ENCODE measurements at places on chromosomes 5 and 9.

- no peak for DNase-seq
Observed at GRCh38 chr9:136720251-136720897, 8.0 kb downstream of the DIPK1B start.

GRCh38 chr9:123680352-123680751 is 249.6 kb downstream of the DENND1A start:
- DNase-seq = no peak

DNA sequence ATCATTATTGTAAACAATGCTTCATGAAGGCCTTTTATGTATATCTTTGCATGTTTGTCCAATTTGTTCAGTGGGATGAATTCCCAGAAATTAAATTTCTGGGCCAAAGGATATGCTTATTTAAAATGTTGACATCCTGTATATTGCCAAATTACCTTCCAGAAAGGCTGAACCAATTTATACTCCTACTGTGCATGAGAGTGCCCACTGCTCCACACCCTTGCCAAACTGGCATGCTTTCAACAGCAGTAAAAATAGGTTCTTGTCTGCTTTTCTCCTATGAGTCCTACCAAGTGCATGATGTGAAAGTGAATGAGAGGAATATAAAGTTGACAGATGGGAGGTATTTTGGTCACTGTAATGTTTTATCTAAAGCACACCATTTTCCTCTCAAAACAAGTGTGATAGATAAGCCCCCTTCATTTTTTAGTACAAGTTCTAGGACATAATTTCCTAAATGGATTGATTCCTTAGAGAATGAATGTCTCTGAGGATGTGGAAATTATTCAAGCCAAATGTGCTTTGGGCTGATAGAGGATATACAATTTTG is 70.5 kb upstream of the ERBIN start:
- DNase-seq = peak; percentile 3

DNA sequence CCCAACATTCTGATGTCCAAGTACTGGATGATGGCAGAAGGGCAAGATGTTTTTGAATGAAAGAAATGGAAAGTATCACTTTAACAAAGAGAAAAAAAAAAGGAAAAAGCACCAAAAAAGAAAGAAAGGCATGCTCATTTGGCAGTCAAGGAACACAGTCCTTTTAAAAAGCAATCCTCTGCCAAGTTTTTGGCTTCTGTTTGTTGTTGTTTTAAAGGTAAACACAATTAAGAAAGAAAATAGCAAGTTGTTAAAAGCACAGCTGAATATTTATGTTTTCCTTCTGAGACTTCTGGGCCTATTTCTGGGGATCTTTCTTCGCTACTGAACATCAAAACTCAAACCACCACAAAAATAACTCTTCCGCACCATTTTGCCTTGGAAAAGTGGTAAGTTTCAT is 162.1 kb downstream of the TRPM3 start:
- DNase-seq = no peak

- DNase-seq = no peak
Observed at GRCh38 chr5:137932800-137933199, 43.5 kb downstream of the PKD2L2 start.

DNA sequence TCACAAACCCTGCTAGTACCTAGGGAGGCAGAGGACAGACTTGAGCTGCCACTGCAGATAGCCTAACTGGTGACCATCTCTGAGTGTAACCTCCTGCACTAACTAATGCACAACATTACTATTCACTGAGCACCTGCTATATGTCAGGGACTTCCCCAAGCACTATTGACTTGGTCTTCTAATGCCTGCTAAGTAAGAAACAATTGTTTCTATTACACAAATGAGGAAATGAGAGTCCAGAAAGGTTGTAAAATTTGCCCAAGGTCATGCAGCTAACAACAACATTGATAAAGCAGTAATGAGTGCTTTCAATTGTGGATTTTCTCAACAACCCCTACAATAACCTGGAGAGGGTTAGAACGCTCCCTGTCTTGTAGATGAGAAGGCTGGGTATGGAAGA is 183.7 kb downstream of the ZNF462 start:
- no peak for DNase-seq

DNA sequence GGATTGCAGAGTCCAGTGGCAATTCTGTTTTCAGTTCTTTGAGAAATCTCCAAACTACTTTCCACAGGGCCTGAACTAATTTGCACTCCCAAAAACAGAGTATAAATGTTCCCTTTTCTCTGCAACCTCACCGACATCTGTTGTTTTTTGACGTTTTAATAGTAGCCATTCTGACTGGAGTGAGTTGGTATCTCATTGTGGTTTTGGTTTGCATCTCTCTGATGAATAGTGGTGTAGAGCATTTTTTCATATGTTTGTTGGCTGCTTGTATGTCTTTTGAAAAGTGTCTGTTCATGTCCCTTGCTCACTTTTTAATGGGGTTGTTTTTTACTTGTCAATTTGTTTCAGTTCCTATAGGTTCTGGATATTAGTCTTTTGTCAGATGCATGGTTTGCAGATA is 72.6 kb downstream of the PALM2AKAP2 start:
- DNase-seq = no peak

GRCh38 chr5:78983601-78984438 is 1.3 kb downstream of the ARSB start:
- DNase-seq = peak; percentile 72

GRCh38 chr9:137302449-137303150 is 529 bp upstream of the NRARP start:
- DNase-seq = peak; percentile 53

DNA sequence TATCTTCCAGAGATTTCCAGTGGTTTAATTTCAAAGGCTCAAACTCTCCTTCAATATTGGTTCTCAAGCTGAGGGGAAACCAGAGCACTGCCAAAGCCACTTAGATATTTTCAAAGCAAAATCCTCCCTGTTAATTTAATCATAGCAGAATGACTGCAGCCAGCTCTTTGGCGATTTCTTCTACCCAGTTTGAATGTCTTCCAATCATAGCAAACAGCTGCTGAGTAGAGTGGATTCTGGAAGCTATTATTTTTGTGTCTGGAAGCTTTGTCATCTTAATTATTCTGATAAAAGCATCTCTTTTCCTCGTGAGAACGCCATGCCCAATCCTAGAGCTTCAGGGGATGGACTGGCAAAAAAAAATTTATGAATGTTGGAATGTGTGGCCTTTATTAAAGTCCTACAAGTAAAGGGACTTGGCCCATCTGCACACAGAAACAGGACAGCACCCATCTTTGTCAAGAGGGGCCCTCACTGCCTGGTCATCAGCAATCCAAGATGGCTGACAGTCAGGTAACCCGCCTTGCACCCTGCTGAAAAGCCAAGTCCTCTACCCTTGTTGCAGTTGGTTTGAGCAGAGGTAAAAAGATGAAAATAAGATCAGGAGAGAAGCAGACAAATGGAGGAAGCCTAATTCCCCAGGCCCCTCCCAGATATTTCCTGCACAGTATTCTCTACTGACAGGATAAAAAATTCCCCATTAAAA is 125.1 kb downstream of the SUSD1 start:
- DNase-seq = no peak

DNA sequence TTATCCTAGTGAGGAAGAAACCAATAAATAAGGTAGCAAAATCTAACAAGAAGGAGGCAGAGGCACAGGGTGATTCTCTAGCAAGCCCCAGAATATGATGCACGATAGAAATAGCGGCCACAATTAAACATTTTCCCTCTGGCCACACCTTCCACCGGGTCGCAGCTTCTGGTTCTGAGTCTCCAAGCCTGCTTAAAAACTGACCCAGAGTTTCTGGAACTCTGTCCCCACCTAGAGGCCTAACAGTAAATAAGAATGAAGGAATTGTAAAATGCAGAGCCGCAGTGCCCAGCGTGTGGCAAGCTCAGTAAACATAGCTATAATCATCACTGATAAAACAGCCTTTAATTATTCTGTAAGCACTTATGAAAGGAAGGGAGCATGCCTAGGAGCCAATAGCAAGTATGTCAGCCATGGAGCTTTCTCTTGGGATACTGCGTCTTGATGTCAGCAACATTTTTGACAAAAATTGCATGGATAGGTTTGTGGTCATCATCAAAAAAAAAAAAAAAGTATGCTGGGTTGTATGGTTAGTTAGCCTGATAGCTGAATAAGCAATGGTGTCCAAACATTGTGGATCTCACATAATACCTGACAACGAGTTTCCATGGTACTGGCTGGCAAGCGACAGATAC is 465.5 kb downstream of the DNAH5 start:
- DNase-seq = no peak

GRCh38 chr5:66666778-66667177 is 70.6 kb downstream of the MAST4 start:
- DNase-seq = peak; percentile 65

- no peak for DNase-seq
Observed at GRCh38 chr5:151051066-151051930, 29.5 kb downstream of the TNIP1 start.

DNA sequence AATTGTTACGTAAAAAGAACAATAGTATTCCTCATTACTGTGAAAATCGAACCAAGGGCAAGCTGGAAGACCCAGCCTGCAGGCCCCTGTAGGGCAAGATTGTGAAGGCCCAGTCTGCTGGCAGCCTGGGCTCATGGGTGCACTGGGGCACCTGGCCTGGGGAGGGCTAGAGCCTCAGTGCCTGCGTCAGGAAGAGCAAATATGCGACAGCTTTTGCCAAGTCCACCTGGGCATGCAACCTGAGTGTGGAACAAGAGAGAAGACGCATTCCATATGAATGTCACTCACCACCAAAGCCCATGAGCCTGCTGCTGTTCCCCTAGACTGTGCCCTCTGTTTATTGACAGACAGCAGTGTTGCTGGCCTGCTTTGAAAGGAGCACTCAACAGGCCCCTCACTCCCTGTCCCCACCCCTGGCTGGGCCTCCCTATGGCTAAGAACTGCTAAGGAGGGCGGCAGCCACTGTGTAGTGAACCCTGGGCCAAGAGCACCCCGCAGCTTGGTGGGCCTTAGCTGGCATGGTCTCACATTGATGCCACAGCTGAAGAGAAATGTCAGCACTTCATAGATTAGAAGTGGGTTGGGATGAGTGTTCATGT is 28.2 kb downstream of the PSD2 start:
- DNase-seq = no peak

GRCh38 chr9:87305151-87305550 is 192.5 kb upstream of the DAPK1 start:
- DNase-seq = no peak

GRCh38 chr9:33623658-33624586 is 99.9 kb downstream of the ANKRD18B start:
- DNase-seq = peak; percentile 75

DNA sequence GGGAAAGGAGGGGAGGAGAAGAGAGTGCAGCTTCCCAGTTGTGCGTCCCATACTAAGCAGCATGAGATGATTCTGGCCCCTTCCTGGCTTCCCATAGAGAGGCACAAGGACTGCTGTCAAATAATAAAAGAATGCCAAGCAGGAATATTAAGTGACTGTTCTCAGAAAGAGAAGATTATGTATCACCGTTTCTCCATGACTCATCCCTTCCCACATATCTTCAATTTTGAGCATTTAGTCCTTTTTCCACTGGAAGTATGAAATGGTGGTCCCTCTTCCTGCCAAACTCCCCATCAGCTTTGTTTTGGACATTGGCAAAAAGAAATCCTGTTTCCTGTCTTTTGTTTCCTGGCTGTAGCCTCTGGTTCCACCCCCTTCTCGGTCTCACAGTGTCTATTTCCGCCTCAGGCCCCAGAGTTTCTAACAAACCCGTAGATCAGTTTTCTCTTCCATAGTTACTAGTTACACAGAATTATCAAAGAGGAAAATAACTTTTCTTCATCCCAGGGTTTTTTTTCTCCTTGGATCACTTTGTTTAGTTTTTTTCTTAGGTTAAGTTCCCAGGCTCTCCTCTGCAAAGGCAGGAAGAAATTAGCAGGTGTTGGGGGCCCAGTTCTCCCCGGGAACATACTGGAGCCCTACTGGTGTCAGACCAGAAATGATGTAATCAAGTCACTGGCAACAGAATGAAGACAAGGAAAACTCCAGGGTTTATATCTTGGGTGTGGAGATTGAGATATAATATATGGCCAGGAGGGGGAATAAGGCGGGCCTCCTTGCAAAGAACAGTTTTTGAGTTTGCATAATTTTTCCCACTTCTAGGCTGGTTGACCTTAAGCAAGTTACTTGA is 26.4 kb upstream of the ARHGAP26 start:
- DNase-seq = no peak

DNA sequence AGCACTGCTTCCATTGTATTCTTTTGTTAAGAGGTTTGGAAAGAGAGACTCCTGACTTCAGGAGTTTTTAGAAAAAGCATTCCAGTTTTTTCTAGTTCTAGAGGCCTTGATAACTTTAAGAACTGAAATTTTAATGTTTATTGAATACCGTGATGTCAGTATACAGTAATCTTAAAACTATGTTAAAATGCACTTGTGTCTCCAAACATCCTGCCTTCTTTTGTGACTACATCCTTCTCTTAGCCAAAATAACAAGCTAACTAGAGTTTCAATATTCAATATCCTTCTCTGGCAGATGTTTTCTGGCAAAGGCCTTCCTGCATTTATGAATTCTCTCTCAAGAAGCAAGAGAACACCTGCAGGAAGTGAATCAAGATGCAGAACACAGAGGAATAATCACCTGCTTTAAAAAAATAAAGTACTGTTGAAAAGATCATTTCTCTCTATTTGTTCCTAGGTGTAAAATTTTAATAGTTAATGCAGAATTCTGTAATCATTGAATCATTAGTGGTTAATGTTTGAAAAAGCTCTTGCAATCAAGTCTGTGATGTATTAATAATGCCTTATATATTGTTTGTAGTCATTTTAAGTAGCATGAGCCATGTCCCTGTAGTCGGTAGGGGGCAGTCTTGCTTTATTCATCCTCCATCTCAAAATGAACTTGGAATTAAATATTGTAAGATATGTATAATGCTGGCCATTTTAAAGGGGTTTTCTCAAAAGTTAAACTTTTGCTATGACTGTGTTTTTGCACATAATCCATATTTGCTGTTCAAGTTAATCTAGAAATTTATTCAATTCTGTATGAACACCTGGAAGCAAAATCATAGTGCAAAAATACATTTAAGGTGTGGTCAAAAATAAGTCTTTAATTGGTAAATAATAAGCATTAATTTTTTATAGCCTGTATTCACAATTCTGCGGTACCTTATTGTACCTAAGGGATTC is 43.1 kb downstream of the NDFIP1 start:
- peak; percentile 25 for DNase-seq

DNA sequence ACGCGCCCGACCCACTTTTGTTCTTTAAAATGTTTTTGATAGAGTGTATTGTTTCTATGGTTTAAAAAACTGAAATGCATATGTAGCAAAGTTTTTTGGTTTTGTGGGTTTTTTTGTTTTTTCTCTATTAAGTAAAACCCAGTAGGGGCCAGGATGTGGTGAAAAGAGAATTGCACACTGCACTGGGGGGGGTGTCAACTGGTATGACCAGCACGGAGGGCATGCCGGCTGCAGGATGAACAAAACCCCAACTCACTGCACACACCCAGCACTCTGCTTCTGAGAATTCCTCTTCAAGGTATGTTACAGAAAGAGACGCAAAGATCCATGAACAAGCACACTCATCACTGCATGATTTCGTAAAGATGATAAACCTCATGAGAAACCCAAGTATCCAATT is 75.0 kb downstream of the STK10 start:
- DNase-seq = no peak
